ENCODE measurements at places on chromosomes 1 and 21.
A peak's percentile ranks its signal among the peaks of the same experiment; 100 is the strongest.

DNA sequence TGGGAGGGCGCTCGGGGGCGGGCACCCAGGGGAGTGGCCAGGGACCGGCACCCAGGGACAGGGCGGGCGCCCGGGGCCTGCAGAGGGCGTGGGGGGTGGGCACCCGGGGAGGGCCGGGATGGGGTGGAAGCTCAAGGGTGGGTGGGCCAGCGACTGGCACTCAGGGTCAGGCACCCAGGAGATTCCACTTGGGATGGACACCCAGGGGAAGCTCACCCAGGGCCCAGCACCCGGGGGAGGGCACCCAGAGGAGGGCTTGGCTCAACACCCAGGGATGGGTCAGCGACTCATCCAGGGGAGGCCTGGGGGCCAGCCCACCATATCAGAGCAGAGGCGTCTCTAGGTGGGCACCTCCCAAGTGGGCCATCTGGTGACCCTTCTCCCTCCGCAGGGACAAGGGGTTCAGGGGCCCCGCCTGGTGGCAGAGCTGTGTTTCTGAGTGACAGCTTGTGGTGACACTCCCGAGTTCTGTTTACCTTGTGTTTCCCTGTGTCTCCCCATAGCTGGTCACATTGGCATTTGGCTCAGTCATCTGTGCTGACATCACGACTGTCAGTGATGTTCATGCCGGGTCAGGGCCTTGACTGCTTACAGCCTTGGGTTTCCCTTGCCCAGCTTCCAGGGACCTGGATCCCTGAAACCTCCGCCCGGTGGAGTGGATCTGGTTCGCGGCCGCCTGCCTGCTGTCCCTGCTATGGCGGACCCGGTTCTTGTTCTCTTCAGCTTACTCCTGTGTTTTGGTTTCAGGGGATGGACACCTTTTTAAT is 749 bp downstream of the IBA57 start:
- peak; percentile 35 for DNase-seq

GRCh38 chr1:2981981-2982614 is 39.2 kb upstream of the ACTRT2 start:
- no peak for DNase-seq

DNA sequence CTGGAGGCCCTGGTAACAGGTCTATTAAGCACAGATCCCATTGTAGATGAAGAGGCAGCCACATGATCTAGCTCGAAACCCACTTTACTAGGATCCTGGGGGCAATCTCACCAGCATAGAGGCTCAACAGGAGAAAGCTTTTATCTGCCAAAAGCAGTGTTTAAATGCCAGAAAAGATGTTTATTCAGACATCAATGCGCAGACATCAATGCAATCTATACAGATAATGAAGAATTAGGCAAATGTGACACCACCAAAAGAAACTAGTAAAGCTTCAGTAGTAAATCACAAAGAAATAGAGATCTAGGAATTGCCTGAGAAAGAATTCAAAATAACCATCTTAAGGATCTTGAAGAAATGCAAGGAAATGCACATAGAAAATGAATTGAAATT is 32.5 kb downstream of the OR6Y1 start:
- DNase-seq = no peak

DNA sequence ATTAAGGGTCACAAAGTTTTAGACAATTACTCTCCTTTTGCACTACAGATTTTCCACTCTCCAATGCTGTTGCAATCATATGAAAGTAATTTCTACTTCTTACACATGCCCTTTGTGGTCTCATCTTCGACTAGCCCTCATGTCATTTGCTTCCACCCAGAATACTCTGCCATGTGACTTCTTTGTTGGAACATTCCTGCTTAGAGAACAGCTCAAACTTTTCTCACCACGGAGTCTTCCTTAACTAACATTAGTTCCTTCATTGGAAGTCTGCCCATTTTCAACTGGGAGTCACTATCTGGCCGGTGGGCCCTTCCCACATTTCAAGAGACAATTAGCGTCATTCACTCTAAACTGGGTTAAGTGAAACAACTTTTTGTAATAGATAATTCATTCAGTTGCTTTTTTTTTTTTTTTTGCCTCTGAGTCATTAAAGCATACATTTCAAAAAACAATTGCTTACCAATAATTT is 142.6 kb upstream of the PALMD start:
- no peak for DNase-seq

GRCh38 chr1:240526312-240526711 is 85.6 kb downstream of the GREM2 start:
- DNase-seq = no peak

GRCh38 chr21:35057428-35057827 is 8.3 kb upstream of the RUNX1 start:
- no peak for DNase-seq

DNA sequence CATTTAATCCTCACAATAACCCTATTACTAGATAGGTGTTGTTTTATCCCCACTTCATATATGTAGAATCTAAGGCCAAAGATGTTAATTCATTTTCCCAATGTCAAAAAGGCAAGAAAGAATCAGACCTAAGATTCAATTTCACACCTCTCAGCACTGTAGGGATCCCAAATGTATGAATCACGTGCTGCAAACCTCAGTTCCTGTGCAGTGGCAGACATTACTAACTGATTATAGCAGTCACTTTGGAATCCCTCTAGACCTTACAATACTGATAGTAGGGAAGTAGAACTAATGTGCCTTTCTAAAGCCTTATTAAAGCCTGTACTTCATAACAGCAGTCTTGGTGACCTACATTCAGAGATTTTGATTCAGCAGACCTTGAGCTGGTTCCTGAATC is 2.3 kb downstream of the C1orf87 start:
- DNase-seq = no peak

GRCh38 chr1:15950763-15951295 is 25.1 kb downstream of the ZBTB17 start:
- DNase-seq = peak; percentile 29

DNA sequence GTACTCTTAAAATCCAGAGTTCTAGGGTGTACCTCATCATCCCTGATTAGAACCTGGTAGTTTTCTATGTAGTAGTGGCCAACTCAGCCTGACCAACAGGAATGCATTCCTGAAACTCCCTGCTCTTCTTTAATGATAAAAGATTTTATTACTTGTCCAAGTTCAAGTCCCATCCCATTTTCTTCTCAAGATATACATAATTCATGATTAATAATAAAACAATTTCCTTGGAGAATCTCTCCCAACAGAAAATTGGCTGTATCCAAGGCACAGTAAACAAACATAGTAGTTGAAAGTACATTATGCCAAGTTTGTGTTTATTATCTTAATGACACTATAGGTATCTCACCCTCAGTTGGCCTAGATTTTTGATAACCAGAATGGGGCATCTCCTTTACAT is 714.1 kb upstream of the ADAMTS5 start:
- DNase-seq = no peak

- no peak for DNase-seq
These were observed 529.5 kb downstream of the COL11A1 start for GRCh38 chr1:102578804-102579203.

- DNase-seq = no peak
These were observed 14.5 kb downstream of the NMNAT1 start for GRCh38 chr1:9957726-9958125.

- DNase-seq = no peak
These were observed 119.7 kb downstream of the UCHL5 start for GRCh38 chr1:192939440-192939839.

DNA sequence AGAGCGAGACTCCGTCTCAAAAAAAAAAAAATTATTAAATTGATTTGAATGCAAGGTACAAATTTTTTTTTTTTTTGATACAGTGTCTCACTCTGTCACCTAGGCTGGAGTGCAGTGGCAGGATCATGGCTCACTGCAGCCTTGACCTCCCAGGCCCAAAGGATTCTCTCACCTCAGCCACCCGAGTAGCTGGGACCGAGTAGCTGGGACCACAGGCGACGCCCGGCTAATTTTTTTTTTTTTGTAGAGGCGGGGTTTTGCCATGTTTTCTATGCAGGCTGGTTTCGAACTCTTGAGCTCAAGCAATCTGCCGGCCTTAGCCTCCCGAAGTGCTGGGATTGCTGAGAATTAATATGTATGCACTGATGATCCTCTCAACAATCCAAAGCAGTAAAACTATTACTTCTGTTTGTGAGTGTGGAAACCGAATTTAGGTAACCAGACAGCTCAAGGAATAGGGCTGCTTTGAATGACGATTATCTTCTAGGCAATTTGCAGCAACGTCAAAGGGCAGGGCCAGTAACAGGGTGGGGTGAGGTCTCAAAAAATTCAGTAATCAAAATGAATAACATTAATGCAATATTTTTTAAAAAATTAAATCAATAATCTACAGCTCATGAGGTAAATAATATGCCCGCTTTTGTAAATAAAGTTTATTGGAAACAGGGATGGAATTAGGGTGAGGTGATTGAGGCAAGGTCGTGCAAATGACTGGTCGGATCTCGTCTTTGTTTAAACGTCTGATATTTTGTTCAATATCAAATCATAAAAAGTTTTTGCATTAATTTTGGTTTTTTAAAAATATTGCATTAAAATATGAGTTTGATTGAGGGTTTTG is 1.2 kb downstream of the CLSPN start:
- DNase-seq = no peak

DNA sequence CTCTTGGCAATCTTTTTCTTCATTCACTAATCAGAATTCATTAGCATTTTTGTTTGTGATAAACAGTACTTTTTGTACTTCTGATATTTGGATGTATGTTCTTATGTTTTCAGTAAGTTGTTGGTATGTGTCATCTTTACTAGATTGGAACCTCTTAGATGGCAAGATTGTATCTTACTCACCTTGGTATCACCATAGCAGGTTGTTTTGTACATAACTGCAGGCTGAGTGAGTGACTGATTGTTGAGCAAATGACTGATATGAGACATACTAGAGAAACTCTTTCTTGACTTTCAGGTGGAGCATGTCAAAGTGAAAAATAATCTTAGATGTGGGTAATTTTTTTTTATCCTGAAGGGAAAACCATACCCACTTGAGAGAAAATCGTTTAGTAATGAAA is 173.7 kb downstream of the CLEC20A start:
- no peak for DNase-seq

GRCh38 chr1:212488436-212489283 is 55.9 kb downstream of the NENF start:
- DNase-seq = no peak

- no peak for DNase-seq
These were observed 438.1 kb downstream of the LMO4 start for GRCh38 chr1:87766737-87767136.

- no peak for DNase-seq
These were observed 1.1 kb upstream of the GUCA2A start for GRCh38 chr1:42165511-42166210.

DNA sequence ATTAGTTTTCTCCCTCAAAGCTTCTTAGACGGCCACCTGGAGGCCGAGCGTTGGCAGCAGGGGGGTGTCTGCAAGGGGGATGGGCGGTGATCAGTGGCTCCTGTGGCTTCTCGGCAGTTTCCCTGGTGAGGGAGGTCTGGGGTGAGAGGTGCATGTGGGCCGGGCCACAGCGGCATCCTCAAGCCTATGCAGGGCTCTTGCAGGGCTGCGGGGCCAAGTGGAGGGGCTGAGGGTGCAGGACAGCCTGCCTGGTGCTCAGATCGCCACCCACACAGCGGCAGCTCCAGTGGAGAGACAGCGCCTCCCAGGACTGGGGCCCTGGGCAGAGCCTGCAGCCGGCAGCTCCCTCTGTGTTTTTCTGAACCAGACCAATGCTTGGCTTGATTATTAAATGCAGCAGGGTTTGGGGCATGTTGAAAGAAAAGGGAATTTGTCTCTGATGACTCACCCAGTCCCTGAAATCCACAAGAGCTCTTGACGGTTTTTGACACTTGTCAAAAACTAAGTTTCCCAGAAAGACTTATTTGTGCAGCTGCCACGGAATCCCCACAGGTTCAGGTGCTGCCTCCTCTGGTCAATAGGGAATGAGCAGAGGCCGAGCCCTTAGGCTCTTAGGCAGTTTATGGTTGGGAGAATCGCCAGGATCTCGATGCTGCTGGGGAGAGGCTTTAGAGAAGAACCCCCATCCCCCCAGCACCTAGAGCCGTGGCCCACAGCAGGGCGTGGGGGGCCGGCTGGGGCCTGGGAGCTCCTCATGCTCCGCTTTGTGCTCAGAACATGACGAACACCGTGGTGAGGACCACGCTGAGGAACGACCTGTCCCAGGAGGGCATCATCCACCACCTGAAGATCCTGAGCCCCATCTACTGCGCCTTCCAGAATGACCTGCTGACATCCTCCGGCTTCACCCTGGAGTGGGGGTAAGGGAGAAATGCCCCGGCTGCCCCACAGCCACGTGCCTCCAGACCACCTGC is 54.7 kb downstream of the UMODL1 start:
- DNase-seq = no peak

- no peak for DNase-seq
These were observed 190.0 kb upstream of the ARHGEF16 start for GRCh38 chr1:3264456-3264855.

DNA sequence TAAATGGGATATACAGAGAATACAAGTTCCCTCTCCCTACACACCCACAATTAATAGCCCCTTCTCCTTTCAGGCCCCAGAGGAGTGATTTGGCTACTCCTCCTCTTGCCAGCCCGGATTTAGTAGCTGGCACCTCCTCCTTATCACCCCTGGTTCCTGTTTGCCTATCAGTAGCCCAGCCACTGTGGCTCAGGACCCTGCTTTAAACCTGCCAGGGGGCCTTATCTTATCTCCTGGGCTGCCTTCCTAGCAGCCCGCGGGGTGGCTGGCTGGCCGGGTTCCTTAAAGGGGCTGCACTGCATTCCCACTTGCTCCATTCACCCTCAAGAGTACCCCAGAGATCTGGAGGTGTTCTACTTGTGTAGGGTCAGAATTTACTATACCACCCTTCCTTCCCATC is 70.4 kb downstream of the PLEKHA6 start:
- DNase-seq = no peak

DNA sequence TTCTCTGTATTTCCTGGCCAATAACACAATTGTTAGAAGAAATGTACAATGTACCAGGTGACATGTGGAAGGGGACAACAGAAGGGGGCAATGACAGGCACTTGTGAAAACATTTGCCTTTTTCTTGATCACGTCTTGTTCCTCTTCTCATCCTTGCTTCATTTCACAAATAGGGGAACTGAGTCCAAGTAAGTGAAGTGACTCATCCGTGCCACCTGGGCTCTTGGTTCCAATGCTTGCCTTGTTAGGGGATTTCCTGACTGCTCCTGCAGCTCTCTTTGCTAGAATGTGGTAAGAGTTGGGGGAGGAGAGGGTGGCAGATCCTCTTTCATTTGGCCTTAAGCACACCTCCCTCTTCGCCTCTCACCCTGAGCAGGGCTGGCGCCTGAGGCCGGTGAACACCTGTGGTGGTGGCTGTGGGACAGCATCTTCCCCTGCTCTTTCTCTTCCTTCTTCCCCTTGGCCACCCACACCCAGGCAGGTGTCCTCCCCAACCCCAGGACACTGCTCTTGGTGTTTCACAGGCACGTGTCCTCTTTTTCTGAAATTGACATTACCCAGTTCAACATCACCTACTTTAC is 2.2 kb upstream of the RHEX start:
- DNase-seq = no peak

DNA sequence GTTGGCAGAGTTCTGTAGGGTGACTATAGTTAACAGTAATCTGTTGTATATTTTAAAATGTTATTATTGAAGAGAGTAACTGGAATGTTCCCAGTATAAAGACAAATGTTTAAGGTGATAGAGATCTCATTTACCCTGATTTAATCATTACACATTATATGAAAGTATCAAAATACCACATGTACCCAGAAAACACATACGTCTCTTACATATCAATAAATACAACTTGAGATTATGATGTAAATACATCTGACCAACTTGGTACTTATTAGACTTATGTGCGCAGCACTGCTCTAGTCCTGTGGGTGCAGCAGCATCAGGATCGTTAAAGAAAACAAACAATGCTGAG is 670 bp upstream of the PARK7 start:
- no peak for DNase-seq

- DNase-seq = no peak
These were observed 31.1 kb upstream of the DNASE2B start for GRCh38 chr1:84367219-84367618.

GRCh38 chr1:201593200-201593921 is 54.4 kb downstream of the NAV1 start:
- DNase-seq = no peak

Measured in activated naive CD4-positive, alpha-beta T cell (primary cell).